ENCODE measurements at places on chromosomes 6 and 20. TPM values are rescaled to one million over a fixed set of nuclear protein-coding genes. Genes with fewer than 3 reads are reported as not detected.

- peak; percentile 6 for DNase-seq
These were observed 240.3 kb downstream of the DLL1 start for GRCh38 chr6:170050591-170051041.

The MTG2 gene
- total RNA-seq, result 27.1 TPM

DNA sequence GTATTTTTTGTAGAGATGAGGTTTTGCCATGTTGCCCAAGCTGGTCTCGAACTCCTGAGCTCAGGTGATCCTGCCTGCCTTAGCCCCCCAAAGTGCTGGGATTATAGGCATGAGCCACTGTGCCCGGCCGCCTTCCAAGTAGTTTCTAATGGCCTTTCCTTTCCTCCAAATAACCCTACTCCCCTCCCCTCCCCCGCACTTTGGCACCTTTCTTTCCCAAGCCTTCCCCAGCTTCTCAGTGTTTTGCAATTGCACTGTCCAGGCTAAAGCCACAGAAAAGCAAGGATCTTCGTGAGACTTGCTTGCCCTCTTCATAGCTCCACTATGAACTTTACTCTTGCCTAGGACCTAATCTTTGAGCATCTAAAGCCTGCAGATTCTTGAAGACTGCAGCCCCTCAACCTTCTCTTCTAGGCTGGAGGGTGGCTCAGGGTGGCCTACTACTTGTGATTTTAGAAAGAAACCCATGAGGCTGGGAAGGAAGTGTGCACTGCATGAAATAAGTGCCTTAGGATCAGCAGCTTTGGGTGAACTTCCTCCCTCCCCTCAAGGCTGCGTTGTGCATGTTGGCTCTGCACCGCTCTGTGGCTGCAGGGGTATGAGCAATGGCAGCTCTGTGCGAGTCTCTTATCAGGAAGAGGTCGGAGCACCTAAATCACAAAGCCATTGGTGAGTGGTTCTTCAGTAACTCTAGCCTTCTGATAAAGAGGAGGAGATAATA, 152.4 kb upstream of the SNX9 start:
- DNase-seq, result no peak

GRCh38 chr20:9886227-9886626, 47.4 kb upstream of the PAK5 start:
- no peak for DNase-seq

Measured in glutamatergic neuron (in vitro differentiated cells).